ENCODE measurements at places on chromosomes 3 and 15.

DNA sequence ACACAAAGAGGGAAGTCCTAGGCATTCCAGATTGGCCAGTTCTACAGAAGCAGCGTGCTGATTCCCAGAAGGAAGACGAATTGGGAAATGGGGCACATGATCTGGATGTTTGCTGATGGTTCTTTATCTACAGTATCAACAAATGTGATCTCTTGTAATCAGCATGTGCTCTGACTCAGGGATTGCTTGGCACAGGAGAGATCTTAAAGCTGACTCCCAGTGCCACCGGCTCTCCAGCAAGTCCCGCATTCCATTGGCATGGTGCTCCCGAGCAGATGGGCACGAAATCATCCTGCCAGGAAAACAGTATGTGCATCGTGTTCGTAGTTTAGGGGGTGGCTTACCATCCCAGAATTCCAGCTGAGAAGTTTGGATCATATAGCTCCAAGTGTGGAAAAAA is 259.9 kb upstream of the NR2F2 start:
- no peak for DNase-seq

DNA sequence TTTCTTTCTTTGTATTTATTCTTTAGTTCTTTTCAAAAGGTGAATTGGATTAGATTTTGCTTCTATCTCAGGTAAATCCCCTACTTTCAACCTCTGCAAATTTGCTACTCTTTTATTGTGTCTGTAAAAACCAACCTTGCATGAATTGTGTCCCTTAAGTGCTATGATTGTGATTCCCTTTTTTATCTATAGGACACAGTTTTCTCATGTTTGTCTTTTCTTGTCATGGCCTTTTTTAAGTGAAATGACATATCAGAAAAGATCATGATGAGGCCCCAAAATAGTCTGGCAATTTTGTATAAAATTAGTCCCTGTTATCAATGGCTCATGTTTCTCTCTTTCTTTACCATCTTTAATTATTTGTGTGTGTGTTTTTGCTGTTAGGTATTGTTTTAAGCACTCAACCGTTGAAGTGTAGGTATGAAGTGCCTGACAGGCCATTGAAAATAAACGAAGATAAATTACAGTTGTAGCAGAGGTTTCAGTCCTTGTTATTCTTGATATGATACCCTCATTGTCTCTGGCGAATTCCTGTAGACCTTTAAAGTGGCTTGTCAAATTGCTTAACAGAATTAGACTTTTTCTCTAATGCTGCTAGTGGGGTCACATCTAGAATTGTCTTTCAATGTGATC is 184.3 kb downstream of the UBE2E2 start:
- no peak for DNase-seq

DNA sequence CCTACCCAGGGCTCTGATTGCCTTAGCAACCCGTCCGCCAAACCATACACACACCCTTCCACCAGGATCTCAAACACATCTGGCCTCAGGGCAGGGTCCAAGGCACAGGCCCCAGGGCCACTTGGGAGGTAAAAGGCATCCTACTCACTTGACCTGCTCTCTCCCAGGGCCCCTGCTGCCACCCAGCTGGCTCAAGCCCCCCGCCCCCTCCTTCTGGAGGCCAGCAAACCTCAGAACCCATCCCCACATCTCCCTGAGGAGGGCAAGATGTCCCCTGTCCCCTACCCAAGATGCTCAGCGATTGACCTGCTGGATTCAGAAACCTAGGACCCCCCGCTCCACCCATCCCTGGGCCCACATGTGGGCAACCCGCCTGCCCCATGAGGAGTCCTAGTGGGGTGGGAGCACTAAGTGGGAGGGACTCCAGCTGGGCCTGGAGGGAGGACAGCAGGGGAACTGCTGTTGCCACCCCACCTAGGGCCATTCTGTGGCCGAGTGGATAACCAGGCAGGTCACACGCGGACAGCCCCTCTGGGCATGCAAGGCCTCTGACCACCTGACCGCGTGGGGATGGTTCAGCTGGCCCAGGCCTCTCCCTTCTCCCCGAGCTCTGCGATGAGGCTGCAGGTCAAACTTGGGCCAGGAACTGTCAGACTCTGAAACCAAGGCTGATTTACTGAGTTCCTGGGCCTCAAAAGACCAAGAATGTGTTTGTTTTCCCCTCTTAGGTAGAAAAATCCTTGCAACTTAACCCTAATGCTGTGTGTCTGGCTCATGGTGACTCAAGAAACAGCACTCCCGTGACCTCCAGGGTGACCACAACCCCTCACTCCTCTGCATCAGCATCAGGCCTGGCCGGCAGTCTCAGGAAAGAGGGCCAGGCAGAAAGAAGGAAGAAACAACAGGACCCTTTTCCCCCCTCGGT is 4.2 kb downstream of the MFGE8 start:
- DNase-seq, result no peak

GRCh38 chr15:51281368-51281967 is 56.9 kb downstream of the CYP19A1 start:
- DNase-seq, result no peak

GRCh38 chr3:158355623-158356588 is 215.1 kb upstream of the MLF1 start:
- DNase-seq, result no peak

DNA sequence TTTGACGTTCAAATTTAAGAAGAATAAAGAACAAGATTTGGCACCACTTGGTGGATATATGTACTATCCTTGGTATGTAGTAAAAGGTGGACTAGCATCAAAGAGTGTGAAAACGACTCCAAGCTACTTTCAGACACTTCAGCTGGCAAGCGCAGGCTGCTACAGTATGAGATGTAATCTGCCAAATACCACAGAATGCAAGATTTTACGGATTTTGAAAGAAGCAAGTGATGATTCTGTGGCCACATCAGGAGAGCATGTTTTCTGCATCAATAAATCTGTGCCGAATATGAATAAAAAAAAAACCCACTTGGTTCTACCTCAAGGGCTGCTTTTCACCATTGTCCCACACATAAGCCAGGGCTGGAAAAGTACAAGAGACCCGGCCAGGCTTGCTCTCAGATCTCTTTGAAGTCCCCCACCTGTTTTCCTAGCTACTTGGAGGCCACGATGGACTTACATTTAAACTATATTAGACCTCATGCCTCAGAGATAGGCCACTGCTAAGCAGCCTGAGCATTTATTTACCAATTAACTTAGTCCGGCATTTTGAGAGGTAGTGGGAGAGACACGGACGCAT is 37.4 kb downstream of the MYO1E start:
- DNase-seq, result no peak

DNA sequence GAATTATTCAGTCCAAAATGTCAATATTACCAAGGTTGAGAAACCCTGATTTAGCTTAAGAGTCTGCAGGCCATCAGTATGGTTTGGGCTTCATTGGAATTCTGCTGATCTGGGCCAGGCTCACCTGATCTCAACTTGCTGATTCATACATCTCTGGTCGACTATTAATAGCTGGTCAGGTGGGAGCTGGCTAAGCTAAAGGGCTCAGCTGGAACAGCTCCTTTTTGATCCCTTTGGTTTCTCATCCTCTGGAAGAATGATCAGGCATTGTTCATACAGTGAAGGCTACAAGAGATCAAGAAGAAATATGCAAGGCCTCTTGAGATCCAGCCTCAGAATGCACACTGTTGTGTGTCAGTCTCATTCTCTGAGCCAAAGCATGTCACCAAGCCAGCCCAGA is 123.3 kb upstream of the MME start:
- DNase-seq, result no peak

- no peak for DNase-seq
Observed at GRCh38 chr3:82163907-82164520, 402.6 kb upstream of the GBE1 start.

GRCh38 chr3:126119008-126119675 is 35.2 kb upstream of the SLC41A3 start:
- no peak for DNase-seq

DNA sequence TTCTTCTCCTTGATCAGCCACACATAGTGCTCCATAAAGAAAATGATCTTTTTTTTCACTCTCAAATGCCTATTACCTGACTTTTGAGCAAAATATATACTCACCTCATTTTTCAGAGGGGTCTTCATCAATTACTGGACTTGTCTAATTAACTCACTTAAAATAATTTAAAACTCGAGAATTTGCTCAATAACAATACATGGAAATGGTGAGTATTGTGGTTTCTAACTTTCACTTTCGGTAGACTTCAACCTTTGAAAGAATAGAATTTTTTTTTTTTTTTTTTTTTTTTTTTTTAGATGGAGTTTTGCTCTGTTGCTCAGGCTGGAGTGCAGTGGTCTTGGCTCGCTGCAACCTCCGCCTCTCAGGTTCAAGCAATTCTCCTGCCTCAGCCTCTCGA is 17.7 kb upstream of the EPHB1 start:
- DNase-seq, result no peak

- DNase-seq, result no peak
Observed at GRCh38 chr3:42184651-42185443, 81.1 kb downstream of the CCK start.

- peak; percentile 5 for DNase-seq
Observed at GRCh38 chr3:142987080-142987700, 14.2 kb upstream of the U2SURP start.

DNA sequence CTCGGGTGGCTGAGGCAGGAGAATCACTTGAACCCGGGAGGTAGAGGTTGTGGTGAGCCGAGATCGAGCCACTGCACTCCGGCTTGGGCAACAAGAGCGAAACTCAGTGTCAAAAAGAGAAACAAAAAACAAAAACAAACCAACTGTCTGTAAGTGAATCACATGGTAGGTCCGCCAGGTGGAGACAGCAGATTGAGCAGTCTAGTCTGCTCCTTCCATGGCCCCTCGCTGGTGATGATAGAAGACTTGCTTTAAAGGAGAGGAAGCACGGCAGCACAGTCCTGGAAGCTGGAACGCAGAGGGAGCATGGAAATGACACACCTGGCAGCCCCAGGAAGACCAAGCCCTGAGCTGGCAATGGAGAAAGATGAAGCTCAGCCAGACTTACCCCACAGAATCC is 31.4 kb upstream of the MGLL start:
- no peak for DNase-seq

GRCh38 chr15:32683906-32684584 is 33.8 kb upstream of the GREM1 start:
- DNase-seq, result no peak

GRCh38 chr3:56858331-56858730 is 56.6 kb upstream of the ARHGEF3 start:
- no peak for DNase-seq

- DNase-seq, result peak; percentile 81
Observed at GRCh38 chr3:141231101-141231951, at the start of gene PXYLP1. Gene PXYLP1, plus strand, starts transcription at chr3:141231825. Its CDS starts 28,351 bp downstream, at chr3:141260176.

DNA sequence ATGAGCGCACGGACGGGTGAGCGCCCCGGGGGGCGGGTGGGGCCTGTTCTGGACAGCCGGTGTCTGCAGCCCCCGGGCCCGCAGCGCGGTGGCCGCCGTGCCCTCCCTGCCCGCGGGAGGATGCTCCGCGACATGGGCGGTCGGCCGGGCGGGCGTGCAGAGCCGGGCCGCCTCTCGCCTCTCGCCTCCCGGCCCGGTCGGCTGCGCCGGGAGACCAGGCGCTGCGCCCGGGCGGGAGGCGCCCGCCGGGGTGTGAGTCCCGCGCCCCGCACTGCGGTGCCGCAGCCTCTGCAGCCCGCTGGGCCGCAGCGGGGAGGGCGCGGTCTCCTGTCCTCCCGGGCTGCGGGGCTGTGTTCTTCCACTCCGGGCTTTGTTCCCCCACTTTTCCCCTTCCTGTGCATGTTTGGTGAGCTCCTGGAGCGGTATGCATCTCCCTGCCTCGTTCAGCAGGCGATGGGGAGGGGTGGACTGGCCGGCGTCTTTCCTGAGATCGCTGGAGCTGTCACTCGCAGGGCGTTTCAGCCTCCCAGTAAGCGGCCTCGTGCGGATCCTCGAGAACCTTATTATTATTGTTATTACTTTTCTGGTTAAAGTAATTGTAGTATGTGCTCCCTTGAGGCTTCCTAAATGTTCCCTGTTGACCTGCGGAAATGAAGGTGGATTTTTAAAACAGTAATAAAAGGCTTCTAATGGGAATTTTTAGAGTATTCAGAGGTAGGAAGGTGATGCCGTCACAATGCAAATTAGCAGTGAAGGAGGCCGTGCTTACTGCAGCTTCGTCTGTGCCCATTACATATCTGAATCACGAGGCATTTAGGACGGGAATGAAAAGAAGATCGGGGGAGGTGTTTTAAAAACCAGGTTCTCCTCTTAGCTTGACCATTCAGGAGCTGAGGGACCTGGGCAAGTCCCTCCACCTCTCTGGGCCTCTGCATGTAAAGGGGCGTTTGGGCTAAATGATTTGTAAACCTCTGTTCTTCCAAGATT is 593 bp downstream of the TMOD2 start:
- no peak for DNase-seq

DNA sequence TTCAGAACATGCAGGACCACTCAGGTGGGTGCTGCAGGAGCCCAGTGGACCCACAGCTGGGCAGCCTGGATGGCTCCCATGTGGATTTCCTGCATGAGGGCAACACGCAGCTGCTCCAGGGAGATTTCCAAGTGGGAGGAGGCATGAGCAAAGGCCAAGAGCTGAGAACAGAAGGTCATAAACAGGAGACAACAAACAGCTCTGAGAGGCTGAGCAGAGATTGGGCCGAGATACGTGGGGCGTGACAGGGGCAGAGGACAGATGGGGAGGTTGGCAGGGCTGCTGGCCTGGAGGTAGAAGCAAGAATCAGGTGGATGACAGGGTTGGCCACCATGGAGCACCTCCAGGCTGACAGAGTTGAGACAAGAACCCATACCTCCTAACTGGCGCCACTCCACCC is 2.9 kb downstream of the PHGR1 start:
- no peak for DNase-seq

DNA sequence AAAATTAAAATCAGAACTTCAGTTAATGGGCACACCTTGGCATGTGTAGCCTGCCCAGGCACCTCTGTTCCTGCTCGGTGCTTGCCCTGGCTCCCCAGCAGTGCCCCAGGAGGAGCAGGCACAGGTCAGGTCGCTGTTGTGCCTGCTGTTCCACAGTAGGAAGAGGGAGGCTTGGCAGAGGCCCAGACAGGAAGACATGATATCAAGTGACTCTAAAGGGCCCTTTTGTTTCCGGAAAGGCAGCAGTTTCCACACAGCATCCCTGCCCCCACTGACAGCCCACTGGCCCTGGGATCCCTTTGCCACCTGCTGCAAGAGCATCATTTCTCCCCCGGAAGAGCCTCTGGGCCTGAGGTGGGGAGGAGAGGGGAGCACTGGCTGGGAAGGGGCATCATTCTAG is 40.5 kb upstream of the HES1 start:
- no peak for DNase-seq

GRCh38 chr15:65952391-65953053 is 83.2 kb downstream of the RAB11A start:
- DNase-seq, result no peak

DNA sequence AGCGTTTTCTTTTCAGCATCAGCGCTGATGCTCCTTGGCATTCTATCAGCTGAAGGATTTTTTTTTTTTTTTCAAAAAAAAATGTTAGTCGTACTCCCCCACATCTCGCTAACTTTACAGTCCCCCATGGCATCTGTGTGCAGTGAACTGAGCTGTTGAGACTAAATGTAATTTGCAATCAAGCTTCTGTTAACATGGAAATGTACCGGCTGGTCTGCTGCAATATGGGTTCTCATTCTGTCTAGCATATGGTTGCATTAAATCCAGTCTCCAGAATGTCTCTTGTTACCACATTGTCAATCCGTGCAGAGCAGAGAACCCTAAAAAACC is 32.2 kb upstream of the TPRG1 start:
- DNase-seq, result no peak

- DNase-seq, result no peak
Observed at GRCh38 chr3:161221806-161222600, 892 bp downstream of the NMD3 start.

GRCh38 chr3:122004991-122005565 is 17.0 kb downstream of the ILDR1 start:
- DNase-seq, result no peak
